Smooth muscle cell of the brain vasculature (primary cell): ENCODE measurements at places on chromosomes 5 and 9.
A peak's percentile ranks its signal among the peaks of the same experiment; 100 is the strongest.

GRCh38 chr5:3218916-3219650 lies 376.5 kb upstream of the IRX1 start:
- no peak for DNase-seq

GRCh38 chr5:31889001-31889561 lies 250.2 kb downstream of the PDZD2 start:
- DNase-seq: no peak

GRCh38 chr5:79936002-79936645 lies 54.9 kb downstream of the MTX3 start:
- no peak for DNase-seq

DNA sequence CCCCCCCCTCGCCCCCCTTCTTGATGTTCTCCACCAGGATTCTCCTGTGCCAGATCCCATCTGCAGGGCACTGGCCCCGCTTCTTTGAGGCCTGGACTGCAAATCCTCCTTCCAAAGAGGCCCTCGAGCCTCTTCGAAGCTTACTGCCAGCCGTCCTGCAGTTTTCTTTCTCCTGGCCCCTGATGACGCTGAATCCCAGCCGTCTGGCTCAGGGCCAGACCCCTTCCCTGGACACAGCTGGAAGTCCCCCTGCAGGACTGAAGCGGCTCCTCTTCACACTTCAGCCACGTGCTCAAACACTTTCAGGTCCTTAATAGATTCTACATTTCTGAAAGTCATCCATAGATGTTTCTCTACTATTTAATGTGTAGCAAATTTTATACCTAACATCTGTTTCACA lies 121.5 kb downstream of the EHMT1 start:
- peak; percentile 80 for DNase-seq

DNA sequence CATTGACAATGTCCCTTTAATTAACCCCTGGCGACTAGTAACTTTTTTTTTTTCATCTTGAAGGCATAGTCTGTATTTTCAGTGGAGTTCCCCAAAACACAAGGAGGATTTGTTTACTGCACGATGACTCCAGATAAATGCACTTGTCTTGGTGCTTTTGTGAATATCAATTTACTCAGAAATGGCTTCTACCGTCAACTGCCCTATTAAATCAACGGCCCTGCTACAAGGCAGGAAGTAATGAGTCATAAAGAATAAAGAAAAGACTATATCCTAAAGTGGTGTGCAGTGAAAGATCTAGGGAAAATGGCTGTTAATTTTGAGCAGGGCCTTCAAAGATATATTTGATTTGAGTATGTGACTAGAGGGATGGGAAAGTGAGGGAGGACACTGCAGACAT lies 388.3 kb upstream of the CHD1 start:
- no peak for DNase-seq

GRCh38 chr5:36720688-36721087 lies 114.3 kb downstream of the SLC1A3 start:
- DNase-seq: no peak
